ENCODE measurements at places on chromosomes 6 and 20.

DNA sequence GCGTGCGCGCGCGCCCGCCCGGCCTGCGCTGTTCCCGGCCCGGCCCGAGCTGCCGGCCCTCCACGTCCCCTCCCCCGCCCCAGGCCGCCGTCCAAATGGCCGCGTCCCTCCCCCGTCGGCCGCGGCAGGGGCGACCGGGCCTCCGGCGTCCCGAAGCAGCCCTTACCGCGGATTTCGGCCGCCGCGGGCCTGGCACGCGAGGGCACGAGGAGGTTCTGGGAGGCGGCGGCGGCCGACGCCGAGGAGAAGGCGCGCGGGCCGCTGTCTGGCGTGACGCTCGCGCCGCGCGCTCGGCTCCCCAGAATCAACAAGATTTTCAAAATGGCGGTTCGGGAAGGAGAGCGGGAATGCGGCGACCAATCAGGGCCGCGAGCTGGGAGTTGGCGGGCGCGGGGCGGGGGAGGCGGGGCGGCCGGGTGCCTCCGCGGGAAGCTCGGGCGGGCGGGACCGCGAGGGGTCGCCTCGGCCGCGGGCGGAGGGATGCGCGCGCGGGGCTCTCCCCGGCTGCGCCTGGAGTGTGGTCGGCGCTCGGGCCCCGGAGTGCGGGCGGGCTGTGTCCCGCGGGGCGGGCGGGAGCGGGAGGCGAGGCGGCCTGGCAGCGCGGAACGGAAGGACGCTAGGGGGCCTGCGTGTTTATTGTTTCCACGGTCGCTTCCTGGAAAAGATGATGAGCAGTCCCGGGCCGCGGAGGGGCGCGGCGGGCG is at the start of gene DEK:
Gene DEK (minus strand): TSS at position 312 of the 704 bp plus-strand sequence. CDS start 543 bp downstream, outside the sequence.
- DNase-seq: peak; percentile 71

- no peak for DNase-seq
These were observed 242.1 kb downstream of the DLL1 start for GRCh38 chr6:170048615-170049256.

DNA sequence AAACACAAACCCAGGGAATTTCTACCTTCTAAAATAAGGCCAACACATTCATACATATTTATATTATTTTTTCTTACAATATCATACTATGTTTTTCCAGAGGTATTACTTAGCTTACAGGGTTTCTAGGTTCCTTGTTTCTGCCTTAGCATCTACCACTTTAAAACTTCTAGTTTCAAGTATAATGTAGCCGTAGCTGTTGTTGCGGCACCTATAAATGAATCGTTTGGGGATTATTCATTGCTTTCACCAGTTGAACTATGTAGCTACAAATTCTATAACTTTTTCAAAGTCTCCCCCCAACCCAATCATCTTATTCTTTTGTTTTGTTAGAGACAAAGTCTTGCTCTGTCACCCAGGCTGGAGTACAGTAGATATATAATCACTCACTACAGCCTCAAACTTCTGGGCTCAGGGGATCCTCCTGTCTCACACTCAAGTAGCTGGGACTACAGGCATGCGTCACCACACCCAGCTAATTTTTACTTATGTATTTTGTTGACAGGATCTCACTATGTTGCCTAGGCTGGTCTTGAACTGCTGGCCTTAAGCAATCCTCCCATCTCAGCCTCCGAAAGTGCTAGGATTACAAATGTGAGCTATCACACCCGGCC is 43.9 kb downstream of the TNFAIP3 start:
- DNase-seq: no peak

DNA sequence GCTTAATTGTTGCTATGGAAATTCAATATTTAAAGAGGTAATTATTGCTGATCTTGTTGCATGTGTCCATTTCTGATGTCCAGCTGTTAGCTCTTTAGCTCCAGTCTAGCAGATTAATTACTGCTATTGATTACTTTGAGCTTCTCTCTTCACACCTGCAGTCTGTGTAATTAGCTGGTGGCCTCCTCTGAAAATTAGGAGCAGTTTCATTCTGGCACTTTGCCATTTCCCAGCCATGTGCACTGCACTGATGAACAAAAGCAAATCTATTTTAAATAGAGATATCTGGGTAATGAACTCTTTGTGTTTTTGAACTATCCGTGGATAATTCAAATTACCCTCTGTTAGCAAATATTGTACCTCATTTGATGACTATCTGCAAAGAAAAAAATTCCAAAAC is 275.9 kb downstream of the RNF144B start:
- no peak for DNase-seq

DNA sequence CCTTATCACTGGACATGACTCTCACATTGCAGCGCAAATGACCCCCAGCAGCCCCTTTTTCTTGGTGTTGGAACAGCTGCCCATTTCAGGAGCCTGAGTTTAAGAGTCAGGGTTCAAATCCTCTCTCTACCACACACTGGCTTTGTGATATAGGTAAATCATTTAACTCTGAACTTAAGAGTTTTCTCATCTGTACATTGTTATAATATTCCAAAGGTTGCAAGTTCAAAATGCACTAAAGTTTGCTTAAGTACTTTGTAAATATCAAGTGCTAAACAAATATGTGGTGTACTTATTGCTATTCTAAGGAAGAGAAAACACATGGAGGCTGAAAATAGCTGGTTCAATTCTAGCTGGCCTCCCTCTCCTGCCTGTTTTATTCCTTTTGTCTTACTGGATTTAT is 39.3 kb upstream of the PBOV1 start:
- DNase-seq: no peak

GRCh38 chr6:38193481-38194281 is 374.2 kb downstream of the ZFAND3 start:
- no peak for DNase-seq

DNA sequence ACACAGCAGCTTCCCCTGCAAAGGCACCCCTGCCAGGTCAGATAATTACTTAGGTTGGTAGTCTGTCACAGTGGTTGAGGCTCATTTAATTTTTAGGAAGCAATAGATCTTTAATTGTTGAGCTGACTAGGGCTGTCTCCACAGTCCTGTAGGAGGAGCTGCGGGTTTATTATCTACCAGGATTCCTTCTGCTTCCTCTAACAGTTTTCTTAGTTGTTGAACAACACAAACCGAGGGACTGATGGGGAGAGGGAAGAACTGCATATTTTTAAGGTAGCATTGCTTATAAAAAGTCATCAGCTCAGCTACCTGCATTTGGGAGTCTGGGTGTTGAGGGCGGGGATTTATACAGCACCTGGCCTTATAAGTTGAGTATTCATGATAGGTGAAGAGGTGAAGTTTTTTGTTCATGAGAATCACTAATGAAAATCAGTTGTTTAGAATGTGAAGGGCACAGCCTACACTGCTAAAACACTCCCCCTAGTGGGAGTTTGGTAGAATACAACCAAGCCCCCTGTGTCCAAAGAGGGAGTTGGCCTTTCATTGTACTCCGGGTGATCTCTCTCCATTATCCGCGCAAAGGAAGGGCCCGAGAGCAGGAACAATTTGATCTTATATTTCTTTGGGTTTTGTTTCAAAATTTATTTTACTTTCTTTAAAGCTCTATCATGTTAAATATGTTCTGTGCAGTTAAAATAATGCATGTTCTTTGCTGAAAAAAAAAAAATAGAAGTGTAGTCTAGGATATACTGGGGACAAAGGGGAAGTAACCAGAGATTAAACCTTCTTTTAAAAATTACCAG is 69.6 kb downstream of the SSR1 start:
- no peak for DNase-seq

DNA sequence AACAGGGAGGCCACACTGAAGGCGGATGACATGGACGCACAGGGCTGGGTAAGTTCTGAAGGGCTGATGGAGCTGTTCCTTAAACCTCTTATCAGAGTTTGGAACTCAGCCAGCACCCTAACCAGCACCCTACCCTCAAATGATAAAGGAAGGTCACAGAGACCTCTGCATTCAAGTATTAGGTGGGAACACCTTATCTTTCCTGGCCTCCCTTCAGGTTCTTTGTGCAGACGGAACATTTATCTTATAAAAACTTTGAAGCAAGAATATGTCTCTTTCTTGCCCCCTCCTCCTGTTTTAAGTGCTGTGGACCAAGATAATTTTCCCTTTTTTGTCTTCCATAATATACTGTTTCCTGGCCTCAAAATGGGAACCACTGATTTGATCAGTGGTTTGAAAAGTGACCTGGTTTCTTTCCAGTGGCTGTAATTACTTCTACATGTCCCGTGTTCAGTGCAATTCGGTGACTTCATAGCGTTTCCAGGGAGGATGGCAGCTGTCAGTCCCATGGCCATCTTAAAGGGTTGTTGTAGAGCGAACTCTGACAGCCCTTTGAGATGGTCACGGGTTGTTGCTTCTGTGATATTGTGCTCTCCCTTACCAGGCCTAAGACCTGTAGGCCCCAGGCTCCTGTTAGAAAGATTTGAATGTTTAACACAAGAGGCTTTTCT is 213.2 kb upstream of the MYLIP start:
- no peak for DNase-seq

DNA sequence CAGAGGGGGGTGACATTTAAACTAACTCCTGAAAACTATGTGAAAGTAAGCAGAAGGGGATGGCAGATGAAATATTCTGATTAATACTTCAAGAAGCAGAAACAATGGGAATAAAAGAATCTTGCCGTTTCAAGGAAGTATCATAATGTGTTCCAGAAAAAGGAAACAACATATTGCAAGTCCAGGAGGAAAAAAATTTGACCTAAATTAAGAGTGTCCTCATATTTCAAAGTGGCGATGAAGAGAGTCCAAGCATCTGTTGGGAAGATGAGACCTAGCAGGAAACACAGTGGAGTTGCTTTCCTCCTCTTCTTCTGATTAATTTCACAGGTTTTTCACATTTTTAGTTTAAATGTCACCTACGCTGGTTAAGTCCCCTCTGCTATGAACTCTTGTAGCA is 45.6 kb upstream of the TNFAIP3 start:
- DNase-seq: no peak

DNA sequence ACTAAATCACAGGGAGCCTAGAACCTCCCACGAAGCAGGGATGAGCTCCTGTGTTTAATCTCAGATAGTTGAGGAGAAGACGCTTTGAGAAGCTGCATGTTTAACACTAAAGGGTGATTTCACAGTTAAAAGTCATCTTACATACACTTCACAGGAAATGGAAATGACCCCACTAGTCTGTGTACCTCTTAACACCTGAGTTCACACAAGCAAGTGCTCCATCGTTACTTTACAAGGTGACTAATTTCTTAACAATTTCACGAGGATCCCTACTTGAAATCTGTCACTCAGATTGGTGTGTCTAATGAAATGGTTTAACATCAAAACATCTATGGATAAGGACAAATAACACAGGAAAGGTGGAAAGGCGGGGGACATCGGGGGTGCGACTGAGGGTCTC is 93.8 kb upstream of the RPS6KA2 start:
- no peak for DNase-seq

DNA sequence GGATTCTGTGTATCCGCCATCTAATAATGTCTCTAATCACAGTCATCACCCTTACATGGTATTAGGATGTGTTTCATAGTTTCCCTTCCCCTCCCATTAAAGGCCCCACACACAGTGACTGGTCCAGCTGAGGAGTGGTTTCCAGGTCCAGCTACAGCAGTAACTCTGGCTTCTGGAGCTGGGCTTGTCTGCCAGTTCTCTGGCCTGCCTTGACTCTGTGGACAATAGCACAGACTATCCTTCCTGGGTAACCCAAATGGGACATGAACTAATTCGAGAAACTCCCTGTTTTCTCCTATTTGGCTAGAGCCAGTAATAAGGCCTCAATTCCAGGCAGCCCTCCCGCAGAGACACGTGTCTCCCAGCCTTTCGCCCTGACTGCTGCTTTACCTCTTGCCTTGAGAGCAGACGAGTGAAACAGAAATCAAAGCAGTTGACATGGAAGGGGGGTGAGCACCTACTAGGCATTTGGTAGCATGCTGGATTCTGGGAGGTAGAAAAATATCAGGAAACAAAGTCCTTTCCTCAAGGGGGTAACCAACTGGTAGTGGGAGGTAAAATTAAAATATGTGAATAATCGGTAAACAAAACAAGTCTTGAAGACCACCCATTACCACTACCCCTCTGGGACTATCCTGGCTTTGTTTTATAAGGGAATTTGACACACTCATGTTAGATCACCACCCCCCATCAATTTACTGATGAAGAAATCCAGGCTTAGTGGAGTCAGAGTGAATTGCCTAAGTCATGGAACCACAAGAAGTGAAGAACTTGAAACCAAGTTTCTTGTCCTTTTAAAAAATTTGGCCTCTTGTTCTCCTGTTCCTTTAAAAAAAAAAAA is 1.2 kb downstream of the TRAF3IP2 start:
- no peak for DNase-seq

DNA sequence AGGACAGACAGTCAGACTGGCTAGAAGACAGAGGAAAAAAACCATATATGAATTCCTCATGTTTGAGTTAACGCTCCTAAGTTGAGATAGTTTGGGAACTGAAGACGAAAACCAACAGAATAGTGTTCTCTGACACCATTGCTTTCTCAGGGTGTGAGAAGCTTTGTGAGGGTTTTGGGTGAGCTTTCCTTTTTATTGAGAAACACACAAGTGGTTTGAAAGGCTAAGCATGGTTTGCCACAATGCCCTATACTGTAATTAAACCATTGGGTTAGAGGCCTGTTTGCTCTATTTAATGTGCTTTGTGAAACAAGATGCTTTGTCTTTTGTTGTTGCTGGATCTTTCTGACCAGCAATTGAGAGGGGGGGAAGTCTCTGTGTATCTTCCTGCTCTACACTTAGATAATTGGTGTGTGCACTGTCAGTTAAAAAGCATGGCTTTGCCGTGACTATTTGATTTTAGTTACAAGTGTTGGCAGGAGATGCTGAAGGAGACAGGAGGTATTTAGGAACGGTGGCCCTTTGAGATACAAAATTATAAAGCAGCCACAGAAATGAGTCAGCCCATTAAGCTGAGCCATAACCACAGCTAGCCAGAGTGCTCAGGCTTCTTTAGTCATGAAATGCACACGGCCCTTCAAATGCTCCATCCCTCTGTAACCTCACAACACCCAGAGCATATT is 273.0 kb upstream of the PREP start:
- DNase-seq: no peak

DNA sequence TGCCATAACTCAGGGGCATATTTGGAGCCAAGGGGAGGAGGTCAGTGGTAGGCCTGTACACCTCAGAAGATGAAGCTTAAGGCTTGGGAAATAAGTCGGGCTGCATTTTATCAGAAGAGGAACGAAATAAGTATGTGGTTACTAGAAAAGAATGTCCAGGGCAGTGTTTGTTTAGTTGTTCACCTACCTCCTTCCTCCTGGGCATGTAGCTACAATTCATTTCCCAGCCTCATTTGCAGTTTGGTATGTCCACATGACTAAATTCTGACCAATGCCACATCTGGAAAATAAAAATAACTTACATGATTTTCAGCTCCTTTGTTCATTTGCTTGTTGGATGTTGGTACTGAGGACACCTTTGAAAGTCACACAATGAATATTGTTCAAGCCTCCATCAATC is 294.5 kb upstream of the RGS17 start:
- no peak for DNase-seq

- DNase-seq: no peak
These were observed 66.9 kb downstream of the IGF2R start for GRCh38 chr6:160035693-160036330.

Measured in stimulated activated CD4-positive, alpha-beta T cell treated with anti-CD3 and anti-CD28 coated beads, Interleukin-1b, Interleukin-23, amount 100 ng/mL, for 1 hour (primary cell).